SJCRH30 (cell line): ENCODE measurements at places on chromosomes 3 and 15.
A peak's percentile ranks its signal among the peaks of the same experiment; 100 is the strongest.

- H3K27ac ChIP-seq = no peak overlapping the region
- H3K4me3 ChIP-seq = no peak overlapping the region
- no peak for DNase-seq
Measured at GRCh38 chr3:122955916-122956692, 71.5 kb downstream of the SEMA5B start.

DNA sequence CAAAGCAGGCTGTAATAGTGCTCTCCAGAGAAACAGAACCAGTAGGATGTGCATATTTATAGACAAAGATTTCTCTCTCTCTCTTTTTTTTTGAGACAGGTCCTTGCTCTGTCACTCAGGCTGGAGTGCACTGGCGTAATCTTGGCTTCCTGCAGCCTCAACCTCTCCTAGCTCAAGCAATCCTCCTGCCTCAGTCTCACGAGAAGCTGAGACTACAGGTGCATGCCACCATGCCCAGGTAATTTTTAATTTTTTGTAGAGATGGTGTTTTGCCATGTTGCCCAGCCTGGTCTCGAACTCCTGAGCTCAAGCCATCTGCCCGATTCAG is 67.1 kb upstream of the CHD2 start:
- H3K27me3 ChIP-seq = no peaks in the 10 kb centered on the region
- no peak overlapping the region; the same call in 1 of the 2 replicates for H3K27ac ChIP-seq
- H3K36me3 ChIP-seq = no peaks in the 10 kb centered on the region

GRCh38 chr3:167109746-167110145 is 270.4 kb downstream of the ZBBX start:
- no peak overlapping the region for H3K27ac ChIP-seq
- H3K36me3 ChIP-seq = no peaks in the 10 kb centered on the region
- H3K4me1 ChIP-seq = no peaks in the 10 kb centered on the region
- H3K4me3 ChIP-seq = no peak overlapping the region
- DNase-seq = no peak

DNA sequence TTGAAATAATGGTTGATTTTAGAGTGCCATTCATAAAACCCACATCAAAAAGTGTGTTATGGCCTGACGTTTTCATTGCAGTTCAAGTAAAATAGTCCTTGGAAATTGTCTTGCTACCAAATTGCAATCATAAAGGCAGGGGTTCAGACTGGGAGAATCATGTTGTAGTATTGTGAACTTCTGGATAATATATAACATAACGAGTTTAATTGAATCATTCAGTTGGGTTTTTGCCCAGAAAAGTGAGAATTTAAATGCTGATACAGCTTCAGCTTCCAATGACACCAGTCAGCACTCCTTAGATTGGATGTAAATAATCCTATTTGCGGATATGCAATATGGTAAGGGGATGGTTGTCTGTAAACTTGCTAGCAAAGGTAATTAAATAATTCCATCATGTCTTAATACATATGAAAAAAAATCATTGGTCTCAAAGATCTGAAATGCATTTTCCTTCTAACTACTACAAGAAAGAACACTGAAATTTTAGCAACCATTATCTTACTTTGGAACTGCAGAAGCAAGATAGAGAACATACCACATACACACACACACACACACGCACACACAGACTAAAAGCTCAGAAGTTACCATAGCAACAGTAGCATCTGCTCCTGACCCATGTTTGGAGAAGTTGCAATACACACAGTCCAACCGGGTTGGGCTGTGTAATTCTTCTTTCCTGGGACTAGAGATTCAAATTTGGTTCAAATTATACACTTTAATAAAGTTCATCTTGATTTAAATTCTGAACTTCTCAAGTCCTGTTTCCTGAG is 686.2 kb upstream of the NR2F2 start:
- no peaks in the 10 kb centered on the region for H3K36me3 ChIP-seq
- H3K4me1 ChIP-seq = no peaks in the 10 kb centered on the region
- no peak for DNase-seq

DNA sequence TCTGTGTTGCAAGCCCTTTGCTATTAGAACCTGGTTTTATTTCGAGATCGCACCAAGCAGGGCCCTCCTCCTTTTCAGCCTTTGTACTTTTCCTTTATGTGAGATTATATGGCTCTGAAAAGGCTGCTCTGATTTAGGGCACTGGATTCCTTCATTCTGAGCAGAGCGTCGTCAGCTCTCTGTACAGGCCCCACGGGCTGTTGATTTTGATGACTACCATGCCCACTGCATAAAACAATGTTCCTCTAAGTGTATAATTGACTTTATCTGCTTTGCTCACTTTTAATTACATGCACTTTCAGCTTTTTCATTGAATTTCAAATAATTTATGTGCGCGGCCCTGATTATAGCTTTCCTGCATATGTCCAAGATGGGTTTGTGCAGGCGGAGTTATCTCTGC is 4.4 kb upstream of the PSMD6 start:
- H3K27me3 ChIP-seq = no peaks in the 10 kb centered on the region
- no peaks in the 10 kb centered on the region for H3K36me3 ChIP-seq
- H3K4me1 ChIP-seq = peaks cover 10% of the 10 kb centered on the region; the same call in 1 of the 2 replicates
- H3K4me3 ChIP-seq = no peak overlapping the region
- no peak for DNase-seq

- no peak for DNase-seq
- no peak overlapping the region for H3K27ac ChIP-seq
- no peak overlapping the region for H3K4me3 ChIP-seq
- H3K27me3 ChIP-seq = peaks cover 6% of the 10 kb centered on the region; the same call in 1 of the 2 replicates
- H3K4me1 ChIP-seq = peaks cover 7% of the 10 kb centered on the region
- no peaks in the 10 kb centered on the region for H3K36me3 ChIP-seq
Measured at GRCh38 chr3:46690798-46691197, 2.7 kb downstream of the ALS2CL start.

DNA sequence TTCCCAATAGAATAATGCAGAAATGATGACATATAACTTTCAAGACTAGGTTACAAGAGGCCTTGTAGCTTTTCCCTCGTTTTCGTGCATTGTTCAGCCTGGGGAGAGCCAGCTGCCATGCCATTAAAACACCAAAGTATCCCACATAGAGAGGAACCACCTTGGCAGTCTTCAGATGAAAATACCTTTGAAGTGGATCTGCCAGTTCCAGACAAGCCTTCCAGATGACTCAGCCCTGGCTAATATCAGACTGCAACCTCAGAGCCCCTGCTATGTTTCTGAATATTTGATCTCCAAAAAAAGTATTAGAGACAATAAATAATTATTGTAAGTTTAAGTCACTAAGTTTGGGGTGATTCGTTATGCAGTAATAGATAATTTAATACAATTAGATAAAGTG is 294.3 kb upstream of the GBE1 start:
- no peaks in the 10 kb centered on the region for H3K36me3 ChIP-seq
- H3K4me3 ChIP-seq = no peak overlapping the region
- no peaks in the 10 kb centered on the region for H3K4me1 ChIP-seq
- no peaks in the 10 kb centered on the region for H3K27me3 ChIP-seq
- no peak overlapping the region for H3K27ac ChIP-seq

DNA sequence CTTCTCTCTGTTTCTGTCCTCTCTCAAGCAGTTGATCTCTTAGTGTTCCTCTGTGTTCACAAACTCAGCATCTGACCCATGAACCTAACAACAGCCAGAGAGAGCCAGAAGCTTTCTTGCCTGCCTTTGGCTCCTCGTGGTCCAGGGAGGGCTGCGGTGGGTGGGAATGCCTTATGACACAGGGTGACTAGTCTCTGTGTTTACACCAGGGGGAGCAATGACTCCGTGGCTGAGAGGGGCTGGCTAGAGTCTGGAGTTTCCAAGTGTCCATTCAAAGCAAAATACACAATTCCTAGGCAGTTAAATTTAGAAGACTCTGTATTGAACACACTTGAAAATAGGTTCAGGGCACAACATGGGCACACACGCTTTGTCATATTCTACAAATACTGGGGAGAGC is 370.0 kb upstream of the FRG2C start:
- no peaks in the 10 kb centered on the region for H3K4me1 ChIP-seq
- H3K36me3 ChIP-seq = no peaks in the 10 kb centered on the region
- DNase-seq = peak; percentile 44
- H3K4me3 ChIP-seq = no peak overlapping the region
- no peaks in the 10 kb centered on the region for H3K27me3 ChIP-seq
- H3K27ac ChIP-seq = no peak overlapping the region

DNA sequence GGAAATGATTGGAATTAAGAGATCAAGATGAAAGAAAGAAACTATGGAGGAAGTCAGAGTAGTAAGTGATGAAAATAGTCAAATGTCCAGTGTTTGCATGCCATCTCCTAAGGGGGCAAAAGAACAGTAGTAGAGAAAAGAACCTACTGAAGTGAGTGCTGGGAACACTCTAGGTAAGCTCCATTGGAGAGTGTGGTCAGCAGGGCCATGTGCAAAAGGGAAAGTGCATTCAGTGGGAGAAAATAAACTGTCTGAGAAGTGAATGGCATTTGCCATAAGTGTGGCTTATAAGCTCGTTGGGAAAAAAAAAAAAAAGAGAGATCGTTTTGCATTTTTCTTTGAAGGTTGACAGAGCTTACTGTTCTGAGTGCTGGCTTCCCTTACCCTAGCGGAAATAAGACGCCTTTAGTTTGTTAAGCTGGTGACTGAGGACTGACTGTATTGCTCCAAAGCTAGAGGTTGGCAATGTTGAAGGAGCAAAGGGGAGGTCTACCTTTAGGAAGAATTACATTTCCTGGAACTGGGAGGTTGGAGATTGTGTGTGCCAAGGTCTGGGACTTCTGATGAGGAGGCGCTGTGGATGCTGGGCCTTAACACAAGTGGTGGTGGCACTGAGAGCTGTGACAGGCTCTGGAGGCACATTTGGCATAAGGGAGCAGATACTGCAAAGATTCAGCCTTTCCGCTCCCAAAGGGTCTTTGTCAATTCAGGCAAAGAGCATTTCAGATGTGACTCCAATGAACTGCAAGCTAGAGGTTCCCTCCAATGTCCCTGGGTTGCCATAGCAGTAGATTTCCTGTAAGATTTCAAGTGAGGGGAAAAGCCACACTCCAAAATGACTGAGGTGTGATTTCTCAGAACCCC is 287.8 kb upstream of the SATB1 start:
- no peaks in the 10 kb centered on the region for H3K27me3 ChIP-seq
- no peaks in the 10 kb centered on the region for H3K4me1 ChIP-seq
- no peak for DNase-seq
- no peak overlapping the region for H3K4me3 ChIP-seq
- no peaks in the 10 kb centered on the region for H3K36me3 ChIP-seq

- no peak overlapping the region for H3K4me3 ChIP-seq
- peaks cover 22% of the 10 kb centered on the region for H3K4me1 ChIP-seq
- H3K27me3 ChIP-seq = no peaks in the 10 kb centered on the region
- H3K36me3 ChIP-seq = 0 out of 2 replicates have a peak, but pooled peaks cover 2% of the 10 kb centered on the region
- no peak for DNase-seq
Measured at GRCh38 chr3:8759038-8759707, 10.2 kb downstream of the OXTR start.

GRCh38 chr3:56989169-56989976 is 71.1 kb upstream of the SPATA12 start:
- H3K27ac ChIP-seq = no peak overlapping the region
- H3K36me3 ChIP-seq = no peaks in the 10 kb centered on the region; the same call in 1 of the 2 replicates
- H3K4me3 ChIP-seq = no peak overlapping the region
- H3K27me3 ChIP-seq = no peaks in the 10 kb centered on the region
- H3K4me1 ChIP-seq = peaks cover 8% of the 10 kb centered on the region; the same call in 1 of the 2 replicates

DNA sequence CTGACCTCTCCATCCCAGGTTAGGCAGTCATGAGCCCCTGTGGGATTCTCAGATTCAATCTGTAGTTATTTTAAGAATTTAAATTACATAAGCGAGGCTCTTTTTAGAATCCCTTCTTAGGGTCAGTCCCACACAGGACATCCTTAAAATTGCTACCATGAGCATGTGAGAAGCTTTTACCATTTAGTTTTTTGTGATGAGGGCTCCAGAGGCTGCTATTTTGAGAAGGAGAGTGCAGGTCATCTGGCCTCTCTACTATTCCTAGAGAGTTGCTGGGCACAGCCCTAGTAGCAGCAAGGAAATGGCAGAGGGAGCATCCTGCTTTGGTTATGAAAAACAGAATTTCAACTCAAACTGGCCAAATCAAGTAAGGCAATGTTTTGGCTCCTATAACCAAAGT is 13.6 kb upstream of the CADPS start:
- H3K36me3 ChIP-seq = no peaks in the 10 kb centered on the region
- no peaks in the 10 kb centered on the region for H3K4me1 ChIP-seq
- DNase-seq = no peak
